Activated CD4-positive, CD25-positive, alpha-beta regulatory T cell treated with anti-CD3 and anti-CD28 coated beads, Interleukin-2, amount 50 U/mL, for 16 hours (primary cell): ENCODE measurements at places on chromosomes 1 and 21.
A peak's percentile ranks its signal among the peaks of the same experiment; 100 is the strongest.

DNA sequence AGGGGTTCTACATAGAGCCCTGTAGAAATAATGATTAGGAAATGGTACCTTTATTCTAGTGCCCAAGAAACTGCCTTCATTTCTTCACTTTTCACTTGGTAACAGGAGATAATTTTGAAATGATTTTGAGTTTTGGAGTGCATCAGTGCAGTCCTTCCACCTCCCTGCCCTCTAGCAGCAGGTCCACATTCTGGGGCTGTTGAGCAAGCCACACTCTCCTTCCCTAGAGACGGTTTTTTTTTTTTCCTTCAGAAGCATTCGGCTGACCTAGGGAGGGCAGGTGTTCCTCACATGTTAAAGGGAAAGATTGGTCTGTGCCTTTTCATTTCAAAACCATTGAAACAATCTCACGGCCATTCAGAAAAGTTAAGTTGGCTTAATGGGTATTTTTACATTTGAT, 39.8 kb downstream of the SLC37A1 start:
- no peak for DNase-seq

GRCh38 chr1:88647249-88647645, 36.8 kb upstream of the PKN2 start:
- no peak for DNase-seq

GRCh38 chr1:54743416-54744226, 20.7 kb downstream of the PARS2 start:
- no peak for DNase-seq

- DNase-seq, result no peak
Measured at GRCh38 chr1:186093437-186093836, 281.6 kb downstream of the TPR start.

DNA sequence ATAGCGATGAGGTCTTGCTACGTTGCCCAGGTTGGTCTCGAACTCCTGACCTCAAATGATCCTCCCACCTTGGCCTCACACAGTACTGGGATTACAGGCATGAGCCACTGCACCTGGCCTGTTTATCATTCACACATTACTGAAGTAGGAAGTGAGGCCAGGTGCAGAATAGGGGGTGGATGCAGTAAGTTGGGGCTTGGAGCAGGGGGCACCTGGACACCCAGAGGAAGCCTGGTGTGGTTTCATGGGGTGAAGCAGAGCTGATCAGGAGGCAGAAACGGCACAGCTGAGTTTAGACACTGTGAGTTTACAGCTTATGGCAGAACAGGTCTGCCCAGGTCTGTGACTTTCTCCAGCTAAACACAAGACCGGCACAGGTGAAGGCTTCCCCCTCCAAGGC, 4.9 kb downstream of the CDA start:
- DNase-seq, result no peak

- no peak for DNase-seq
Measured at GRCh38 chr1:53430779-53431178, 28.4 kb upstream of the DMRTB1 start.

DNA sequence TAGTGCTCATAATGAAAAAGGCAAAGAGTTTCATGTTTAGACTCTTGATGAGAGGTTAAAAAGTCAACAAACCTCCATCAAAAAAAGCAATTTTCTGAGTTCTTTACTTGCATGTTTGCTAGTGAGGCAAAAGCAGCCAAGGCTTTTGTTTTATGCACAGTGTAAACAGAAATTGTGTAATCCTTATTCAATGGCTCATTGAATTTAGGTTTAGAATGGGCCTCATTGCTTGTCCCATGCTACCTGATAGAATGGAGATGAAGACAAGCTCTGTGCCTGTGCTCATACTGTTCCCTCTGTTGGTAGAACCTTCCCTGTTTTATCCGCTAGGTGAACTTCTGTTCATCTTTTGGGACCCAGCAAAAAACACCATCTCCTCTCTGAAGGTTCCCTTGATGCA, 10.0 kb upstream of the LRRC8D start:
- no peak for DNase-seq

GRCh38 chr1:116133696-116134475, 22.7 kb downstream of the MAB21L3 start:
- no peak for DNase-seq

- no peak for DNase-seq
Measured at GRCh38 chr1:20785907-20786252, 1.2 kb downstream of the HP1BP3 start.

- no peak for DNase-seq
Measured at GRCh38 chr1:157499521-157499920, 52.8 kb downstream of the FCRL5 start.

GRCh38 chr21:38282921-38283320, 26.1 kb downstream of the KCNJ15 start:
- DNase-seq, result no peak

DNA sequence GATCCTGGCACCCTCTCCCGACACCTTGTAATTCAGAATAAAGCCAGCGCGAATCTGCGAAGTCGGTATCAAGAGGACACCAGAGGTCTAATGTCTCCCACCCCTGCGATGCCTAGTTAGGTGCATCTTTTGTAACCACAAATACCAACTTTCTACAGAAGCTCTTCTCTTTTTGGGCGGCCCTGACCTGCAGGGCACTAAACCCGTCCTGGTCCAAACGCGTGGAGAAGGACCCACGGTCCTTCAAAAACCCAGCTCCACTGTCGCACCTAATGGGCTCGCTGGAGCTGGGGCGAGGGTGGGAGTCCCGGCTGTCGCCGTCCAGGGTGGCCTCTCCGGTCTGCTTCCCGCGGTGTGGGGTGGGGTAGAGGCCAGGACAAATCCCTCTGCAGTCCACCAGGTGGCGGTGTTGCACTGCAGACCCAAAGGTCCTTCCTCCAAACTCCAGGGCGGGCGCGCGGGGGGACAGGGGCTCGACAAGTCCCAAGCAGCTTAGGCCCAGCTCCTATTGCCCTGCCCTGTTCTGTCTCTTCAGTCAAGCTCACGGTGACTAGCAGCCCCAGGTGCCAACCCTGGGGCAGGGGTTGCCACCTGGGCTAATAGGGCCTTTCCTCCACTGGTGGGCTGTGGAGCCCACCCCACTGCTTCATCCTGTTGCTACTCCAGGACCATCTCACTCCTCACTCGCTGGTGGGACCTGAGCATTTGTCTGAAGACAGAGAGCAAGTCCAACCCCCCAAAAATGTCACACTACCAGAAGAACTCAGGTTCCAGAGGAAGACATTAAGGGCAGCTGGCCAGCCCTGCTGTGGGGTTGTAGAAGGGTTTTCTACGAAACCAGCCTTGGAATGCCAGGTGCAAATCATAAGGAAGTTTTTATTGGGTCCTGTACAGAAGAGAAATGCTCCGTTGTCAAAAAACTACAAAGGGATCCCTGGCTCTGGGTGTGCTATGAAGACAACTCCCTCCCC, 2.8 kb downstream of the HES3 start:
- DNase-seq, result peak; percentile 66

GRCh38 chr21:46606427-46606813, 1.5 kb upstream of the S100B start:
- DNase-seq, result no peak

DNA sequence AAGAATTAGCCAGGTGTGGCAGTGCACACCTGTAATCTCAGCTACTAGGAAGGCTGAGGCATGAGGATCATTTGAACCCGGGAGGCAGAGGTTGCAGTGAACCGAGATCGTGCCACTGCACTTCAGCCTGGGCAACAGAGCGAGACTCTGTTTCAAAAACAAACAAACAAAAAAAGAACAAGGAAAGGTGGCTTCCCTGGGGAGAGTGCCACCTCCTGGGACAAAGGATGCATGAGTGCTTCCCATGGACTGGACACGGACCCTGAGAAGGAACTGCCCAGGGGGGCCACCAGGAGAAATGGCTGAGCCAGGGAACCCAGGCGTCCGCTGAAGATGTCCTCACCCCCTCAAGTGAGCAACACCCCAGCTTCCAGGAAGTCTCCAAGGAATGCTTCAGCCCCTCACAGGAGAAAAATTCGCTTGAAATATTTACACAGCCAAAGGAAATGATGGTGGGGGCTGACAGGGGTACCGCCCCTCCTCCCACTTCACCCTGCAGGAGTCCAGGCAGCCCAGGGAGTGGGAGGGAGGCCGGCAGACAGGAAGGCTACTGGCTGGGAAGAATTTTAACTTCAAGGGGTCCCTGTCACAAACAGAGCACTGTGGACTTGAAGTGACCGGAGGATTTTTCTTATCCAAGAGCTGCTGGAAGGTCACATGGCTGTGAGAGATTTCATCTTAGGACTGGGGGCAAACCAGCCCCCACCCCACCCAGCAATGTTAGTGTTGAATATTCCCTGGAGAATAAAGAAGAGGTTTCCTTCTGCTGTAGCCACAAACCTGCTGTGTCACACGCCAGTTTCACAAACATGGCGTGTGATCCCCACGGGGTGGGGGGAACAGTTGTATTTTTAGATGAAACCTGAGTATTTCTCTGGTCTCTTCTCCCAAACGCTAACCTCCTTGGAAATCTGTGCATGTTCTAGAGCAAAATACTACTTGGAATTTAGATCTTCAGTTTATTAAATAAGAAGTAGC, 90.8 kb upstream of the SLC25A33 start:
- no peak for DNase-seq

- DNase-seq, result no peak
Measured at GRCh38 chr1:160724465-160725242, 13.0 kb upstream of the CD48 start.

DNA sequence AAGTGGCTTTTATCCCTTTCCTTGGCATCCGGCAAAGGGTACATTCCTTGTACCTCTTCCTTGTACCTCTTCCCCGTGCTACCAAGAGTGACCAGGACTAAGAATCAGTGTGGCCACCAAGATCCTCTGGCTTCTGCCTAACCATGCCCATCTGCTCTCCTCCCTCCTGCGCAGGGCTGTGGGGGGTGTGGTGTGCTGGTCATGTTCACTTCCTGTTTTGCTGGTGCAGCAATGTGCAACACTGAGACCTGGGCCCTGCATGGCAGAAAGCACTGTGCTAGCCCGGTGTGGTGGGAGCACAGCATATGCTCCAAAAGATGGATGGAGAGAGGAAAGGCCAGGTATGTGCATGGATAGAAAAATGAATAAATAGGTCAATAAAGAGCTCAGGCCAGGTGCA, 33.3 kb upstream of the TENT5C start:
- no peak for DNase-seq

- no peak for DNase-seq
Measured at GRCh38 chr1:228007801-228008341, 1.1 kb downstream of the WNT3A start.

GRCh38 chr1:27886744-27887143, 14.4 kb downstream of the THEMIS2 start:
- DNase-seq, result no peak

DNA sequence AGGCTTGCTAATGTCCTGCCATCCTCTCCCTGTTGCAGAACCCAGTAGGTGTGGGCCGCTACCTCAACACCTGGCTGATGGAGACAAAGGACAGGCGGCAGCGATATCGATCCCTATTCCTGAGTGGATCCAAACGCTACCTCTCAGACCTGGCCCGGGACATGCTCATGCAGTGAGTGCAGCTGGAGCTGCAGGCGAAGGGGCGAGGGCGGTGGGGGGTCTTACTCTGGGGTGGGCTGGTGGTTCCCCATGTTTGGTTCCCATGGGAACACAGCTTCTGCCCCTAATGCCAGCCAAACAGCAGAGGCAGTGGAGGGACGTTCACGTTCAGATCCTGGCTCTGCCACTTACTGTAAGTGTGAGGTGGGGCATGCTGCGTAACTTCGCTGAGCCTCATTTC, 15.8 kb upstream of the TTC22 start:
- no peak for DNase-seq

GRCh38 chr1:29180497-29181412, 945 bp downstream of the SRSF4 start:
- no peak for DNase-seq

- no peak for DNase-seq
Measured at GRCh38 chr1:184027826-184028695, 9.5 kb downstream of the COLGALT2 start.

- DNase-seq, result no peak
Measured at GRCh38 chr1:81424061-81424460, 376.7 kb upstream of the ADGRL2 start.

DNA sequence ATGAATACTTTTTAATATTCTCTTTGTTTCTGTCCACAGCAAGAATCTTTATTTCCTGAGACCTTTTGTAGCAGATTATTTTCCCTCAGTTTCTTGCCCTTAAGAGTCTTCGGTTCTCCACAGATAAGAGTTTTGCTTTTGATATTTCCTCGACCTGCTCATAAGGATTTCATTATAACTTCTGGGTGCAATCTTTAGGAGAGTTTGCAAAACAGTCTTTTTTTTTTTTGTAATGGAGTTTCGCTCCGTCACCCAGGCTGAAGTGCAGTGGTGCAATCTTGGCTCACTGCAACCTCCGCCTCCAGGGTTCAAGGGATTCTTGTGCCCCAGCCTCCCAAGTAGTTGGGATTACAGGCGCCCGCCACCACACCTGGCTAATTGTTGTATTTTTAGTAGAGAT, 10.1 kb upstream of the UBE4B start:
- DNase-seq, result no peak

- DNase-seq, result no peak
Measured at GRCh38 chr1:168121401-168122011, 15.2 kb downstream of the GPR161 start.

GRCh38 chr1:4081806-4082711, 182.0 kb upstream of the C1orf174 start:
- no peak for DNase-seq

DNA sequence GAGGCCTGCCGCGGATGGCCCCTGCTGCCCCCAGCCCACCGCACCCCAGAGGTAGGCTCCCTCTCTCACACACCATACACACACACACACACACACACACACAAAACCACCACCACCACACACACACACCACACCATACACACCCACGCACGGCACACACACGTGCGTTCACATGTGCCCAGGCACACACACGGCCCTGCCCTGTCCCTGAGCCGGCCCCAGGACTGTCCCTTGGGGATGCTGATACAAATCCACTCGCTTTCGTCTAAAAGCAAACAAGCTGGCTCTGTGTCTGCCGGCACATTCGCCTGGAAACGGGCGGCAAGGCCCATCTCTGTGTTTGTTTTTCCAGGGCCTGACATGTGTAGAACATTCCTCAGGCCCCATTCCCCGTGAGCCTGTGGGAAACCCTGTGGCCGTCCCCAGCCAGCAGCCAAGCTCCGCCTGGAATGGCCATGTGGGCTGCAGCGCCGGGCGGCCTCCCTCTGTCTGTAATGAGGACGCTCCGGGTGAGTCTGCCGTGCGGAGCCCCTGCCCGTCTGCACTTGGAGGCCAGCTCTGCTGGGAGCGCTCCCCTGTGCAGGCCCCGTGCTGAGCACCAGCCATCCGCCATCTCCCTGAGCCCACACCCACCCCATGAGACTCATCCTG, 67.4 kb downstream of the DMRTB1 start:
- no peak for DNase-seq

DNA sequence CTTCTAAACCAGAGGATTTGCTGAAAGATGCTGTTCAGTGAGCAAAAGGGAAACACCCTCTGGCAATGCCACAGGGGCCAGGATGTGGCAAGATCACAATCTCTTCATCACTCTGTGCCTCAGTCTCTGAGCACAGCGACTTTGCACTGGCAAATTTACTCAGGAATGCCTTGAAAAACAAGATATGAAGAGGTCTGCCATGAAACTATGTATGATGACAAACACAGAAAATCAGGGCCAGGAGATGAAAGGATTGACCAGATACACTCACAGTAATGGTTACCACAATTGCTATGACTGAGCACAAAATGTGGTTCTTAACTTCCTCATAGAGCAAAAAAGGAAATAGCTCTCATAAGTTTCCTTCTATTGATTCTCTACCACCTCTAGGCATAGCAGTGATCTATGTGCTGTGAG, 5.8 kb downstream of the TTC13 start:
- no peak for DNase-seq
